ENCODE measurements at places on chromosomes 7 and 10.

DNA sequence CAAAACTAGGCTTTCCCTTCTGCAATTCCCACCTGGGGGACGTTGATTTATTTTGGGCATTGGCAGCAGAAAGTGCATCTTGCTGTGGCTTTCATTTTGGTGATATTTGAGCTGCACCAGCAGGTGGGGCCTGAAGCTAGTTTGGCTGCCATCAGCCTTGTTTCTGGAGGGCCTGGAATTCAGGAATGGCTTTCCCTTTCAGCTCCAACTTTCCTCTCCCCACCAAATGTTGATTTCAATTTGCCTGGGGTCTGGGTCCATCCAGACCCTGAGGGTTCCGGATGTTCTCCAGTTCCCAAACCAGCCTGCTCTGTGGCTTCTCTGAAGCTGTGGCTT, 640.4 kb downstream of the TYW1 start:
- DNase-seq = no peak

GRCh38 chr10:490891-491571, 198.4 kb downstream of the DIP2C start:
- peak; percentile 58 for DNase-seq

DNA sequence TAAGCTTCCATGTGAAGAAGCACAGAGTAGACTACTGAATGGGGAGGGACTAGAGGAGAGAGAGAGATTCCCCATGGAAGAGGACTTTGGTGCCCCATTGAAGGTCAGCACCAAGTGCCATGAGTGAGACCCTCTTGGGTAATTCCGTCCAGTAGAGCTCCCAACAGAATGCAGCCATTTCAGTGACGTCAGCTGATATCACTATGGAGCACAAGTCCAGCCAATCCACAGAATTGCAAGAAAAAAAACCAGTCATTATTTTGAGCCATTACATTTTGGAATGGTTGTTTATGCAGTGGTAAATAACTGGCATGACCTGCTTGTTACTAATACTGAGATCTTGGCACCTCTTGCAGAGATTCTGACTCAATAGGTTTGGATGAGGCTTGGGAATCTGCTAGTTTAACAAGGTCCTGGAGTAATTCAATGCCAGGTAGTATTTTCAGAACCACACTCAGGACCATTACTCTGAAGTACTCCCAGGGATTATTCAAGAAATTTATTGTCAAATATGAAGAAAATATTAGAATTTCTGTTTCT, 52.6 kb upstream of the SP8 start:
- DNase-seq = no peak

DNA sequence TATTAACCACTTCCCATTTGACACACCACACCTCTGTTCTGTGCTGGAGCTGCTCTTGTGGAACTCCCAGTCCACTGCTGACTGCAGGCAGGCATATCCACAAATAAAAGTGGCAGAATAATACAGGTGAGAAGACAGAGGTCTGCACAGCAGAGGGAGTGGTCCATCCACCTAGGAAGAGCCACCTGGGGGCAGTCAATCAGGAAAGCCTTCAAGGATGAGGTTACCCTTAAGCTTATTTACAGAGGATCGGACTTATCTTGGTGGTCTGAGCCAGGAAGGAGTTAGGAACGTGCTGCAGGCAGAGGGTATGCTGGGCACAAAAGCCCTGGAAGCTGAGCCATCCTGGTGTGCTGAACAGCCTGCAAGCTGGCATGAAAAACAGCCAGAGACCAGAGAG, 78.7 kb downstream of the FRMPD2 start:
- DNase-seq = no peak

GRCh38 chr10:130109796-130110245, 809 bp downstream of the C10orf143 start:
- peak; percentile 38 for DNase-seq

GRCh38 chr10:123995461-123996131, 97.8 kb downstream of the CHST15 start:
- DNase-seq = peak; percentile 31

DNA sequence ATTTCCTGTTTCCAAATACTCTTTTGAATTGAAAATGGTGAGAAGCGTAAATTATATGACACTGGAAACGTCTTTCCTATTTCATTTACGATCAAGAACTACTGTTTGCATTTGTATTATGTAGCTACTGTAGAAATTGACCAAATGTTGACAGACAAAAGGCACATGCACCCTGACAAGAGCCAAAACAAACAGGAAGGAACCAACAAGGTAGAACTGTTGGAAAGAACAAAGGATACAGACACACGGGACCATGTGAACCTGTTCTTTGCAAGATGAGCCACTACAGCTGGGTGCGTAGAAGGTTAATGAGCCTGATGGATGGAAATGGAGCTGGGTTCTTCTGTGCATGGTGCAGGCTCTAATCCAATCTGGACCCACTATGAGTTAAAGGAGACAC, 48.4 kb upstream of the FZD8 start:
- DNase-seq = no peak

DNA sequence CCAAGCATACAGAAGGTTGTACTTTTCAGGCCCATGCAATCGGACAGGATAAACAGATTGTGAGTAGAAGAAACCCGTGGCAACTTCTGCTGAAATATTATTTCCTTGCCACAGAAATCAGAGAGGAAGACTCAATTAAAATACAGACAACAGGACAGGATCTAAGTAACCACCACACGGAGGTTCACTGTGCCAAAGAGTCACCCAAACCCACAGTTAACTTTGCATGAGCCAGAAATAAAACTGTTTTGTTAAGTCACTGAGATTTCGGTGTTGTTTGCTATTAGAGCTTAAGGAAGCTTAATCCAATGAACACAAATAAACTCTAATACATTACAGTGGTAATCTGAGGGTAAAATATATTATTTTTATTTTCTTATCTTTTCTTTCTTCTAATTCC, 14.0 kb downstream of the PNPLA8 start:
- DNase-seq = no peak

DNA sequence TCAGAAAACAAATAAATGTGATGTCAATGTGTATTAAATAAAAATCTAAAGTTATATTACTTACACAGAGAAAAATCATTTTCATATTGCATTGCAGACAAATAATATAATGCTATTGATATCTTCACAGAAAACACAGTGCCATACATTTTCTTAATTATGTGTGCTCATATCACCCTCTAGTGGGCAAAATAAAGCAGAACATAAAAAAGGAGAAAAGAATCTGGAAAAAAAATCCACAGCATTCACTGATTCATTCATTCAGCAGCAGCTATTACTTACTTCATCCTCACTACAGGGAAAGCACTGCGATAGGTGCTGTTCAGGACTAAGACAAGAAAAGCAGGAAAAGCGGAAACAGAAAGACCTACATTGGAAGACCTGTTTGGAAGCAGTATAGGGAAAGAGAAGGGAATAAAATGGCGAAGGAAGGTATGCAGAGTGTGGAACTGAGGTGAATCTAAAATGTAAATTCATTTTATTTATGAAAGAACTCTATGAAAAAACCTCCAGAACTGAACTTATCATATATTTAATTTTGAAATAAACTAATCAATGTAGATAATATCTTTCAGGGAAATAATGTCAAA, 73.2 kb downstream of the POT1 start:
- DNase-seq = no peak

DNA sequence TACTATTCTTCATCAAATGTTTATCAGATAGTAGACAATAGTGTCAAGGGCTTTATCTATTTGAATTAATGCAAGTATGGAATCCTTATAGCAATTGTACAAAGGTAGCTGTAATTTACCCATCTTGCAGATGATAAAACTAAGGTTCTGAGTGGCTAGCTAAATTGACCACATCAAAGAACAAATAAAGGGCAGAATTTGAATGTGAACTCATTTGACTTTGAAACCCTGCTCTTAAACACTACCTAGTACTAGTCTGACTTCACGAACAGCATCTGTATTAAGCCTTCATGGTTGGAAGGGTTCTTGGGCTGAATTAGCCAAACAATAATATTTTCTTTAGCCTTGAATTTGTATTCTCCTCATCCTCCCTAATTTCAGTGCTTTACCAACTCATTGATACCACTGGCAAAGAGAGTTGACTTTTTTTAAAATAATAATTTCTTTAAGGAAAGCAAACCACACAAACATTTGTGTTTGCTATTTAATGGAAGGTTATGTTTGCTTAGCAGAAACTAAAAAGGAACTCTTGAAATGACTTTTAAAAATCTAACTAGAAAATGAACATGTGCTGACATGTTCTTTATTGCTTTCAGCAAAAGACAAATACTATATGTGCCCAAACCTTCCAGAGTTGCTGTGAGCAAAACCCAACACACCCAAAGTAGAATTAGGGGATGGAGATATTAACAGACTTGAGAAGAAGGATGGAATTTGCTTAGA, 322.6 kb downstream of the RNLS start:
- no peak for DNase-seq

DNA sequence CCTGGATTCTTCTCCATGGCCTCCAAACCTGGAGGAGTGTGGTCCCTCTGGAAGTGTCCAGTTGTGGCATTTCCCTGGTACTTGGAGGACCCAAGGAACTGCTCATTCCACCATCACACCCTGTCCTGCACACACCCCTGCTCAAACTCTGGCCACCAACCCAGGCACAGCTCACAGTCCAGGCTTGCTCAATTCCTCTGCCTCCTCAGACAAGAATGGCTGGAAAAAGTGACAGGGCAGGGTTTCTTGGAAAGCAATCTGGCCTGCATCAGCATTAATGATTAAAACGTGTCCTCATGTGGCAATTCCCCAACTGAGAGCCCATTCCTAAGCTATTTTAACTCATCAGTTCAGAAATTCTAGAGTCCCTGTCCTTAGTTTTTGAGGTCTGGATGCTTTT, 17.2 kb upstream of the TPST1 start:
- peak; percentile 28 for DNase-seq

- peak; percentile 1 for DNase-seq
Observed at GRCh38 chr7:278081-278480, 11.9 kb upstream of the FOXL3 start.

GRCh38 chr10:106931159-106931852, 233.2 kb downstream of the SORCS1 start:
- no peak for DNase-seq

DNA sequence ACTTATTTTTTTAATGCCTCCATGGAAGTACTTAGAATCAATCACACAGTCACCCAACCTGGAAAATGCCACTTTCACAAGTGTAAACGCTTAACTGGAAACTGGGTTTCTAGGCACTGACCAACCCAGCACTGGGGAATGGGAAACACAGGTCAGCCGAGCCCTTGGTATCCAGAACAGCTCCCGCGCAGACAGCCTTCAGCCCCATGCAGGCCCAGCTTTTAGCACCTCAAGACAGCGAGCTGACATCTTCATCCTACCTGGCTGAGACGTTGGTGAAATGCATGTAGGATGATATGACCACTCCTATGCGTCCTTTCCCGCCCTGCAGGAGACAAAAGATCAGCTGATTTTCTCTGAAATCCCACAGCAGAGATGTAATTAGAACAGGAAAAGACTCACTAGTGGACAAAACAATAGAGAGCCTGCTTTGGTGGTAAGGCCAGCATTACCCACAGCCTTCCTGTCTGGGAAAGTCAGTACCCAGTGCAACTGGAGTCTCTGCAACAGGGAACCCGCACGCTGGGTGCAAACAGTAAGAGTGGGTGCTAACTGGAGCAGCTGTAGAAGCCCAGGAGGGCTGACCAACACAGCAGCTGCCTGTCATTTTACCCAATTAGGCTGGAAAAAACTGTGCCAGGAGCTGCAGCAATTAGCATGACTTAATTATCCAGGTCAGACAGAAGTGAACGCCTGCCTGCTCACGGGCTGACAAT, 153.7 kb downstream of the TNS3 start:
- DNase-seq = no peak

DNA sequence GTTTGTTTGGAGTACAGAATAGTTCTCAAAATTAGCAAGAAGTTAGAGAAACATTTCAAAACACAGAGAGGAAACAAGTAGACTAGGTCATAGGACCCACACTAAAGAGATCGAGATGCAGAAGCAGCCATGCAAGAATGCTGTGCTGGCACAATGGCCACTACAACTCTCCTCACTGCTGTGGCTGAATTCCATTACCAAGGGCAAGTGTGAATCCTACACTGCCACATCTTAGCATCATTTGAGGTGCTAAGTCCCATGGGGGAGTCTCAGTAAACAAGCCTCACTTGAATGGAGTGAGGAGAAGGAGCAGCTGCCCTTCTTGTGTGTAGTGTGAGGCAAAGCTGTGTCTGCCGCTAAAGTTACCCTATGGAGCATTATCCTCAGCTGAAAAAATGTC, 56.7 kb downstream of the PCLO start:
- DNase-seq = no peak

GRCh38 chr10:49679480-49679893, at the start of gene C10orf53:
TSS of gene C10orf53 (plus strand) at chr10:49679651. CDS start at chr10:49679698, 47 bp downstream.
- peak; percentile 25 for DNase-seq

- no peak for DNase-seq
Observed at GRCh38 chr7:142813226-142813625, 41.6 kb upstream of the EPHB6 start.

GRCh38 chr10:88954458-88955083, 2.0 kb upstream of the ACTA2 start:
- no peak for DNase-seq

GRCh38 chr7:26087321-26088091, 64.5 kb upstream of the NFE2L3 start:
- DNase-seq = no peak

GRCh38 chr7:14275356-14275755, 285.9 kb upstream of the ETV1 start:
- no peak for DNase-seq

- no peak for DNase-seq
Observed at GRCh38 chr7:157925383-157925875, 588.6 kb downstream of the DNAJB6 start.

- DNase-seq = peak; percentile 31
Observed at GRCh38 chr10:28677888-28678686, 766 bp downstream of the BAMBI start.

- DNase-seq = no peak
Observed at GRCh38 chr7:14104861-14105260, 115.4 kb upstream of the ETV1 start.

GRCh38 chr10:43979551-43979950, 330.9 kb upstream of the ZNF32 start:
- no peak for DNase-seq

DNA sequence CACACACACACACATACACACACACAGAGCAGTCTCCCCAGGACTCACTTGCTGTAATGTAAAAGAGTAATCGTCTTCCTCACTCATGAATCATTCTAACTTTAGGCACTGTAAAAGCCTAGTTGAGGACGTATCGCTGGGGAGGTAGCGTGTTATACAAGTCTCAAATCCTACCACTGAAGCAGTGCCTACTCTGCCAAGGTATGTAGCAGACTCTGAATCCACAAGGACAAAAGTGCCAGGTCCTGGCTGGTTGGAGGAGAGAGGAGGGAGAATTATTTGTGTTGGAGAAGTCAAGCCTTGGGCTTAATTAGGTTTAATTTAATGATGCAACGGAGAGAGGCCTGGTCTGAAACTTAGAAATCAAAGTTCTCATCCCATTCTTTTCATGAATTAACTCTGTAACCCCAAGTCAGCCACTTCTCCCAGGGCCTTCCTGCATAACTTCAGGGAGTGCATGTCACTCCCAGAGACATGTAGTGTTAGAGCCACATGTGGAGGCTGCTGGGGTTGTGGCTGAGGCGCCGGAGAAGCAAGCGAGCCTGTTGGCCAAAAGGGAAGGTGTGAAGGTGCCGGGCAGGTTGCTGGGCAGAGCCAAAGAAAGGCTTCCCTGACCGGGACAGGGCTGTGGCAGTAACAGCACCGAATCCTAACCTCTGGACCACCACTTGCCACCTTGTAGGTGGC, 36.7 kb downstream of the NKX2-3 start:
- DNase-seq = no peak

All from left ventricle myocardium inferior (tissue), 1 donor.